Amniotic epithelial cell (primary cell): ENCODE measurements at places on chromosomes 12 and 14.

DNA sequence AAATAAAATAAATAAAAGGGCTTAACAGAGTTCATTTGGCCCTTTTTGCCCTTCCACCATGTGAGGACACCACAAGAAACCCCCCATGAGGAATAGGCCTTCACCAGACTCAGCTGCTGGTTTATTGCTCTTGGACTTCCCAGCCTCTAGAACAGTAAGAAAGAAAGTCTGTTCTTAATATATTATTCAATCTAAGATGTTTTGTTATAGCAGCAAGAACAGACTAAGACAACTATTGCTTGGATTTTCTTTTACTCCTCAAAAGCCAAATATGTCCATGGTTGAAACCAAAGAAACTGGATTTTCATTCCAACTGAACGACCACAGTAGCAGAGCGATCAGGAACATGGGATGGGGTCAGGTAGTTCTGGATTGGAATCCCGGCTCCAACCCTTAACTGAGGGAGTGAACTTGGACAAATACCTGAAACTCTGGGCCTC lies 157.2 kb upstream of the EEA1 start:
- no peak for DNase-seq

GRCh38 chr12:66241061-66242043 lies 52.3 kb downstream of the IRAK3 start:
- DNase-seq: peak; percentile 97

DNA sequence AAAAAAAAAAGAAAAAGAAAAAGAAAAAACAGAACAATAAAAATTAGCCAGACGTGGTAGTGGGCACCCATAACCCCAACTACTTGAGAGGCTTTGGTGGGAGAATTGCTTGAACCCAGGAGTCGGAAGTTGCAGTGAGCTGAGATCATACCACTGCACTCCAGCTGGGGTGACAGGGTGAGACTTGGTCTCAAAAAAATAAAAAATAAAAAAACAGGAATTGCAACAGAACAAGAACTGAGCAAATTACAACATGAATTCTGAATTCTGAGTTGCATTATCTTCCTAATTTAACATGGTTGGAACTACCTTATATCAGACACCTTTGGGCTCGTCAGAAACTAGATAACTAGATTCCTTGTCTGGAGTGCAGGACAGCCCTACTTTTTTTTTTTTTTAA lies 53.3 kb upstream of the NR2C1 start:
- DNase-seq: no peak

DNA sequence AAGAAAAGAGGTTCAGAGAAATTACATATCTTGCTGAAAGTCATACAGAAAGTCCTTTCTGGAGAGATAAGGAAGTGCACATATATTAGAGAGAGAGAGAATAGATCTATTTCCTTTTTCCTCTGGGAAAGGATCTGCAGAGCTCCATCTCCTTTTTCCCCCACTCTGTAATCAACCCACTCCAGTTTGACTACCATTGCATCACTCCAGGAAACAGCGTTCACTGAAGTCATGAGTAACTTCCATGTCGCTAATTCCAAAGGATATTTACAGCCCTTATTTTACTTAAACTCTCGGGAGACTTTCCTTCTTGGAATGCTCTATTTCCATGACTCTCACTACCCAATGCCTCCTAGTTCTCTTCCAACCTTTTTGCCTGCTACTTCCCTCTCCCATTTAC lies 72.5 kb upstream of the PARP11 start:
- DNase-seq: no peak

GRCh38 chr12:126069549-126070165 lies 1004.4 kb downstream of the AACS start:
- peak; percentile 61 for DNase-seq

- DNase-seq: no peak
Measured at GRCh38 chr14:94174604-94175010, 485 bp downstream of the PPP4R4 start.

DNA sequence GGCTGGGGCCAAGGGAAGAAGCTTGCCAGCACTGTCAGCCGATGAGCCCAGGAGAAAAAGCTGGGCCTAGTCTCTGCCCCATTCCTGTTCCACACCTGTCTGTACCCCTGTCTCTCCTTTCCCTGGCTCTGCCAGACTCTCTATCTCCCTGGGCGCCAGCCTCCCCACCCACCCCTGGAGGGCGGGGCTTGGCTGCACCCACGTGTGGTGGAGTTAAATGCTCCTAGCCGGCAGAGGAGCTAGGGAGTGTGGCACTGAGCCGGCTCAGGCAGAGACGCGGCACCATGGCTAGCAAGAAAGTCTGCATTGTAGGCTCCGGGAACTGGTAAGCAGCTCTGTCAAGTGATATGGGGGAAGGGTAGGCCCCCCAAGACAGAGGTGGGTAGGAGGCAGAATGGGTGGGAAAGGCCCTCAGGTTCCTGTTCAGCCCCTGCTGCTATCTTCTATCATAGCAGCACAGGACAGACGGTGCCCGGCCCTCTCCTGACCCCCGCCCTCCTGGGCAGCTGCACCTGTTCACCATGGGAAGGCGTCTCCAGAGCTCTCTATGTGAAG lies at the start of gene GPD1:
Gene GPD1 (plus strand): TSS at position 242 of the 555 bp plus-strand sequence. CDS start 43 bp downstream, at position 285.
- peak; percentile 50 for DNase-seq

GRCh38 chr12:78101946-78102635 lies 271.4 kb downstream of the NAV3 start:
- DNase-seq: no peak

DNA sequence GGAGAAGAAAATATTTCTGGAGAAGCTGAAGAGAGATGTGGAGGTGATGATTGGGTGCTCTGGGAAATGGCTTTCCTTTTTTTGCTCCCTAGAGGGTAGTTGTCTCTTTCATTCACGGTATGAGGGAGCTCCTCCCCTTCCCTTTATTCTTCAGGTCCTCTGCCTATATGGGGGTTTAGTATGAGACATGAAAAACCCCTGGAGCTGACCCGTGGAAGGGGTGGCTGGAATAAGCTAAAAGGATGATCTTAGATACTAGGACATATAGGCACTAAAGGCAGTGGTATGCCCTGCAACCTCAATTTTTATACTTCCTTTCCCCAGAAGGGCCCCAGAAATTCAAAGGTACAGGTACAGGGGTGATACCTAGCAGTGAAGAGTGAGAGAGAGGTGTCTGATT lies 4.2 kb upstream of the DTX3 start:
- DNase-seq: no peak

- no peak for DNase-seq
Measured at GRCh38 chr14:103267226-103267910, 66.7 kb upstream of the EIF5 start.

- no peak for DNase-seq
Measured at GRCh38 chr12:62190689-62191490, 69.3 kb upstream of the USP15 start.

- peak; percentile 33 for DNase-seq
Measured at GRCh38 chr12:66140731-66141130, 10.2 kb upstream of the LLPH start.

DNA sequence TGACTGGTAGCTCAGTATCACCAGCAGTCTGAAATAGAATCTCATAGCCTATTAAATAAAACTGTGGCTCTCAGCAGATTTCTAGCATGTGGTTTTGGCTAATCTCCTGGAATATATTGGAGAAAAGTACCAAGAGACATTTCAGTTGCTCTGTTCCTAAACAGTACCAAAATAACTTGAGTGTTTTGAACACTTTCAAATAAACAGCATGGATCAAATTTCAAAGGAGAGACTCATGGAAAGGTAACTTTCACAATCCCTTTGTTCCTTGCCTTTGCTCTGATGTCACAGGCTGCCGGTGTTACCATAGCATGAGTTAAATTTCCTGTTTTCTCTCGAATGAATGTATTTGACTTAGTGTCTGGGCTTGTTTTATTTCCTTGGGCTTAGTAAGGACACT lies 3.4 kb downstream of the ARG2 start:
- DNase-seq: peak; percentile 70

DNA sequence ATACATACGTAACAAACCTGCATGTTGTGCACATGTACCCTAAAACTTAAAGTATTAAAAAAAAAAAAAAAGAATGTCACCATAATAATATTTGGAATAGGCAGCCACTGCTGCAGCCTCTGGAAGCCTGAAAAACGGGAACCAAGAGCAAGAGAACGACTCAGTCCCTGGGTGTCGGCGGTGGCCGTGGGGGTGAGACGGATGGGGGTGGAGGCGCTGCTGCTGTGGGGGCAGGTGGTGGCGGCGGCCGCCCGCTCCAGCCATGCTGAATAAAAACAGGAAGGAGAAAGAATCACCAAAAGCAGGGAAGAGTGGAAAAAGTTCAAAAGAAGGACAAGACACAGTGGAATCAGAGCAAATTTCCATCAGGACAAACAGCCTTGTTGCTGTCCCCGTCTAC lies 46.9 kb downstream of the ZFYVE21 start:
- no peak for DNase-seq

- no peak for DNase-seq
Measured at GRCh38 chr12:58965568-58965967, 45.3 kb upstream of the LRIG3 start.

- no peak for DNase-seq
Measured at GRCh38 chr12:80142640-80143039, 43.3 kb downstream of the OTOGL start.

- DNase-seq: no peak
Measured at GRCh38 chr12:107122452-107122958, 29.2 kb upstream of the CRY1 start.

DNA sequence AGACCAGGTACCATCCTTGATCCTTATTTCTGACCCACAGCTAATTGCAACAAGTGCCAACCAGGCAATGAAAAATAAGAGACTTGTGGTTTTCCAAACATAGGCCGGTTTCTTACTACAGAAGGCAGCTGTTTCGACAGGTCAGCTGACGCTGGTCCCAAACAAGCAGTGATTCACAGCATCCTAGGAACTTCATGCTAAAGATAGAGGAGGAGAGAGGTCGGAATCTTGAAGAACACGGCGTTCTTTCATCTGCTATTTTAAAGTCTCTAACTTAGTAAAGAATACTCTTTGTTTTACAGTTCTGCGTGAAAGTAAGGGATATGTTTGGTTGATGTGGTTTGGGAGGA lies 28.1 kb upstream of the ADGRD1 start:
- no peak for DNase-seq

DNA sequence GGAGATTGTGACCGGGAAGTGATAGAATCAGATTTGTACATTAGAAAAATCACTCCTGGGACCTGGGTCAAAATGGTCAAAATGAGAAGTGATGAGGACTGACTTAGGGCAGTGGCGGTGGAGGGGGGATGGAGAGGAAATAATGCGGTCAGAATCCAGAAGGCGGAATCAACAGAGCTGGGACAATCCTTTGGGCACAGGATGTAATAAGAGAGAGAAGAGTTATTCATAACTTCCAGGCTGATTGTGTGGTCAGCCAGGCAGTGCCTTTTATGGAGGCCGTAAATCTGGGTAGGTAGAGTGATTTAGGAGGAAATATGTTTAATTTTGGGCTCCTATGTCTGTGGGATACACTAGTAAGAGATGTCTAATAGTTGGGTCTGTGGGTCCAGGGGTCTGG lies 21.6 kb downstream of the FBXL14 start:
- no peak for DNase-seq

DNA sequence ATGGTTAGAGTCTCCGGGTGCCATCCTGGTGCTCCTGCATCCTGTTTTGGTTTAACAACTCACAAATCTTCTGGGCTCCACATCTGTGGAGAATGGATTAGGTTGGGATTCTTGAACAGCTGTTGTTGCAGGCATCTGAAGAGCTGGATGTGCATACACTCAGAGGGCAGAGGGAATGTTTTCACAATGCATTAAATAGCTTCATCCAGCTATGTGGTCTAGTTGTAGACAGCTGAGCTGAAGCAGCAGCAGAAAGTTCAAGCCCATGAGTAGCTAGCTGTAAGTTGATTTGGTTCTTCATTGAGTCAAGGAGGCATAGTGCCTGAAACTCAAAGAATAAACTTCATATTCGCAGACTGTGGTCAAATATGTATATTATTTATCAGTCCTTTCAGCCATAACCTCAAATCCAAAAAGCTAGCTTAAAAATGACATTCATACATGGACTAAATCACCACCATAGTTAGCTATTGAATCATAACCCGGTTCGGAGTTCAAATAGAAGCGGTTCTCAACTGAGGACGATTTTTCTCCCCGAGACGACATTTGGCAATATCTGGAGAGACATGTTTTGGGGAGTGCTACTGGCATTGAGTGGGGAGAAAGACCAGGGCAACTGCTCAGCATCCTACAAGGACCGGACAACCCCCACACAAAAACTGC lies 858 bp upstream of the ANKRD13A start:
- peak; percentile 49 for DNase-seq

GRCh38 chr14:28999656-29000055 lies 233.1 kb downstream of the FOXG1 start:
- no peak for DNase-seq

DNA sequence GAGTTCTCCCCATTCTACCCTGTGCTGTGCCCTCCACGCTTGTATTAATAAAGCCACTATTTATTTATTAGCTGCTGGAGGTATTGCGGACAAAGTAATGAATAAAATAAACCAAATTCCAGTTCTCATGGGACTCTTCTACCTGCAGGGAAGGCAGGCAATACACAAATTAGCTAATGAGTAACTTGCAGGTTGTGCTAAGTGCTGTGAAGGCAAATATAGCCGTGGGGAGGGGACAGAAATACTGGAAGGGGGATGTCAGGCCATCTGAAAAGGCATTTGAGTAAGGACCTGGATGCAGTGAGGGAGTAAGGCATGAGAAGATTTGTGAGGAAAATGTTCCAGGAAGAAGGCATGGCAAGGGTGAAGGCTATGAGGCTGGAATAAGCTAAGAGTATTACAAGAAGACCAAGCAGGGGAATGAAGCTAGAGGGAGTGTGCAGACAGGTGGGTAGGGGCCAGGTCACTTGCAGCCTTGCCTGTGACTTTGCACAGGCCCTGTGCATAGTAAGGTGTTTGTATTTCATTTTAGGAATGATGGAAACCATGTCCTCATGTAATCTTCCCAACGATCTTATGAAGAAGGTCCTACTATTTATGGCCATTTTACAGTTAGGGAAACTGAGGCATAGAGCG lies 167.5 kb downstream of the PTPN11 start:
- DNase-seq: no peak

- peak; percentile 81 for DNase-seq
Measured at GRCh38 chr14:52902971-52903619, 47.8 kb downstream of the FERMT2 start.

- DNase-seq: no peak
Measured at GRCh38 chr12:59792647-59793046, 196.8 kb downstream of the SLC16A7 start.

- DNase-seq: no peak
Measured at GRCh38 chr14:96345669-96346068, 17.5 kb downstream of the ATG2B start.

GRCh38 chr12:121773011-121773777 lies 20.3 kb downstream of the RHOF start:
- peak; percentile 55 for DNase-seq
